ENCODE measurements at places on chromosomes 1 and 21. TPM values are rescaled to one million over a fixed set of nuclear protein-coding genes. Genes with fewer than 3 reads are reported as not detected.

HAO2 gene
- polyA plus RNA-seq: not detected

KRTCAP2 gene
- 220 TPM for polyA plus RNA-seq

HSPB7 gene
- 7,048 TPM for polyA plus RNA-seq

INTS7 gene
- 3.6 TPM for polyA plus RNA-seq

TBX19 gene
- polyA plus RNA-seq: 0.34 TPM

CACNA1S gene
- polyA plus RNA-seq: not detected

SSX2IP gene
- 15.6 TPM for polyA plus RNA-seq

MCOLN3 gene
- 0.07 TPM for polyA plus RNA-seq

IL6R gene
- 8.6 TPM for polyA plus RNA-seq

KCNJ6 gene
- polyA plus RNA-seq: not detected

KCNE1 gene
- polyA plus RNA-seq: 1.7 TPM

DNA sequence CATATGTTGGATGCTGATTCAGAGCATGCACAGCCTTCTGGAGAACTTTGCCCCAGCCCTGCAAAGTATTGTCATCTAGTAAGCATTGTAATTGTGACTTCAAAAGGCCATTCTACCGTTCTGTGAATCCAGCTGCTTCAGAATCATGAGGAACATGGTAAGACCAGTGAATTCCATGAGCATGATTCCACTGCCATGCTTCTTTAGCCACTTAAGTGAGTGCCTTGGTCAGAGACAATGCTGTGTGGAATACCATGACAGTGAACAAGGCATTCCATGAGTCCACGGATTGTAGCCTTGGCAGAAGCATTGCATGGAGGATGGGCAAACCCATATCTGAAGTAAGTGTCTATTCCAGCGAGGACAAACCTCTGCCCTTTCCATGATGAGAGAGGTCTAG, 123.7 kb downstream of the S1PR1 start:
- H3K27ac ChIP-seq: no peak overlapping the region
- DNase-seq: no peak
- H3K27me3 ChIP-seq: no peaks in the 10 kb centered on the region
- H3K4me3 ChIP-seq: no peak overlapping the region
- H3K4me1 ChIP-seq: no peaks in the 10 kb centered on the region
- H3K36me3 ChIP-seq: no peaks in the 10 kb centered on the region

DNA sequence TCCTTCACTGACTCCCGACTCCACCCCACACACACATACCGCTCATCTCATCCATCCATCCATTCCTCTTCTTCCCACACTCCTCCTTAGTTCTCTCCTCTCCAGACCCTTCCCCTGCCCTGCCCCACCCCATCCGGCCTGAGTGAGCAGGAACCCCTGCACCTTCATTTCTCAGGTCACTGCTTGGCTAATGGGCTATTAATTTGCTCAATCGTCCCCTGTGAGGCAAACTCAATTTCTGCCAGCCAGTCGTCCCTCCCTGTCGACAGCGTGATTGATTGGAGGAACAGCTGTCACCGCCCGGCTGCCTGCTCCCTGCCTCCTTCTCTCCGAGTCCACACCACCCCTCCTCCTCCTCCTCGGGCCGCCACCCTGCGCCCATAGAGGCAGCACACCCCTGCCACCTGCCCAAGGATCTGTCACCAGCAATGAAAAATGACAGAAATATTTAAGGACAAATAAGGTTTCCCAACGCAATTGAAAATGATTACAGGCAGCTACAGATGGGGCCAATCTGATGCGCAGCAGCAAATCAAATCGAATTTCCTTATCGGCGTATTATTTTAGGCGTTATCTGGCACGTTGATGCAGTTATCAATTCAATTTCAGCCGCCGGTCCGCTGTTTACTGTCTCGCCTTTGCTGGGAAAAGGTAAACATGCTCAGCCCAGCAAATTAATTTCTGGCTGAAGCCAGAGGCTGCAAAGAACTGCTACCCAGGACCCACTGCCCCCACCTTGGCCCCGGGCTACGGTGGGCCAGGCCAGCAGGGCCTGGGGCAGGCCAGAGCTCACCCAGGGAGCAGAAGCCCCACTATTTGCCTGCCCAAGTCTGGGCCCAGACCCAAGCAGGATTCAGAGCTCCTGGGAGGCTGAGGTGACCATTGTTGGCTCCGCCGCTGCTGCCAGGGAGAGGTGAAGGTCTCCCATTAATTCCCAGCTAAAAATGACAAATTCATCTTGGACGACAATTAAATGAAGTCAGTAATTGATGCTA, 71.3 kb downstream of the TMEM53 start:
- H3K27ac ChIP-seq: no peak overlapping the region
- H3K4me3 ChIP-seq: no peak overlapping the region
- H3K36me3 ChIP-seq: no peaks in the 10 kb centered on the region
- no peaks in the 10 kb centered on the region for H3K4me1 ChIP-seq
- no peak for DNase-seq
- H3K27me3 ChIP-seq: no peaks in the 10 kb centered on the region

DNA sequence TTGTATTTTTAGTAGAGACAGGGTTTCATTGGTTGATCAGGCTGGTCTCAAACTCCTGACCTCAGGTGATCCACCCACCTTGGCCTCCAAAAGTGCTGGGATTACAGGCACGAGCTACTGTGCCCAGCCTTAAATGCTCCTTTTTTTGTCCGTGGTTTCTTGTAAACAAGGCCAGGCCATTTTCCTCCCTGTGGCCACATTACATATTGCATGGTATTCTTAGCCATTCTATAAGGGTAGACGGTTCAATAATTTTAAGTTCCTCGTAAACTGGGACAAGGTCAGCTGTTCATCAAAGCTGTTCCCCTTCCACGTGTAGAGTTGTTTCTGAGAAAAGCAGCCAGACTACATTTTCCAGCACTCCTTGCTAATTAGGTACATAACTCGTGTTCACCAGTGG, 10.3 kb upstream of the LUZP1 start:
- H3K27ac ChIP-seq: no peak overlapping the region
- H3K4me3 ChIP-seq: no peak overlapping the region
- H3K4me1 ChIP-seq: peaks cover 9% of the 10 kb centered on the region

GRCh38 chr1:227124473-227124872, 184.4 kb downstream of the COQ8A start:
- H3K27ac ChIP-seq: no peak overlapping the region
- no peaks in the 10 kb centered on the region for H3K4me1 ChIP-seq
- DNase-seq: no peak
- no peaks in the 10 kb centered on the region for H3K36me3 ChIP-seq

DNA sequence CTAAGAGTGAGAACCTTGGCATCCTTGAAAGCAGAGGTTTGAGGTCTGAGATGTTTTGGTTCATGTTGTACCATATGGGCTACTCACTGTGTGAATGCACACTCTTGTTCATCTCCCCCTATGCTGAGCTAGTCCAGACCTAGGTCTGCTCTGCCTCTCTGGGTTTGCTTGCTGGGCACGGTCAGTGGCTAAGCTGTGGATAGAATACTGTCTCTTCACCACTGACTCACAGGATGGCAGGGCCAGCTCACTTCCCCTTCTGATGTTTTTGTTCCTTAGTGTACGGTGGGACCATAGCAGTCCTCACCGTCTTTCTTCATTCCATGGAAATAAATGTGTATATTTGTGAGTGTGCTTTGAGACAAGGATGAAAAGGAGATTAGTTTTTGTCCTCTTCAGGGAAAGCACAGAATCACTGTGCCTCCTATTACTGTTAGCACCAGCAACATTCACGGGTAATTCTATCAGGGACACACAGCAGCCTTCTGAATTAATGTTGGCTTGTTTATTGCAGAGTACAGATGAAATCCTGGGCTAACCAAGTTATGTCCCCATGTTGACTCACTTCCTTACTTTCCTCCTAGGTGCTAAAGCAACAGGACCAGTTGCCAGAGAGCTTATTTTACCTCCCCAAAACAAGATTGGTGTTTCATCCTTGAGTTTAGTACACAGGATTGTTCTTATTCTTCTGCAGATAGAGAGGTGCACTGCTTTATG, 56.9 kb upstream of the IVNS1ABP start:
- H3K4me1 ChIP-seq: no peaks in the 10 kb centered on the region
- H3K27me3 ChIP-seq: no peaks in the 10 kb centered on the region
- no peak for DNase-seq
- no peak overlapping the region for H3K4me3 ChIP-seq

- no peak for DNase-seq
- H3K4me1 ChIP-seq: no peaks in the 10 kb centered on the region
- no peak overlapping the region for H3K4me3 ChIP-seq
Measured at GRCh38 chr21:30936207-30936606, 54.8 kb upstream of the KRTAP11-1 start.

- H3K4me3 ChIP-seq: peak overlapping the region; percentile 74
- H3K27ac ChIP-seq: peak overlapping the region; percentile 97
Measured at GRCh38 chr1:174023440-174023839, 1.3 kb upstream of the RC3H1 start.

DNA sequence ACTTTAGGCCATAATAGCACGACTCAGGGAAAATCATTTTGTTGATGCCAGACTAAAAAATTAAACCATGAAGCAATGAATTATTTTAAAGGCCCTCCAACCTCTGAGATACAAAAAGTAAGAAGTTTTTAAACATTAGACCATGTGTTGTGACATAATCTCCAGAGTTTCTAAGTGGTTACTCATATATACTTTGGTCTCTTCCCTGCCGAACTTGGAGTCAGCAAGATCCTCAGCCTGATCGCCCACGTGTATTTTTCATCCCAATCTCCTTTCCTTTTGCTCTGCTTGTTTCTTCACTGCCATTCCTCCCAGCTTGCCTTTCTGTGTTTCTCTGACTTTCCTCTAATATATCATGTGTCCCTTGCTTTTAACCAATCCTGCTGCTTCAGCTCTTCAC, 3.8 kb downstream of the ARV1 start:
- H3K27ac ChIP-seq: no peak overlapping the region
- no peaks in the 10 kb centered on the region for H3K36me3 ChIP-seq
- H3K4me3 ChIP-seq: no peak overlapping the region
- DNase-seq: no peak
- H3K27me3 ChIP-seq: no peaks in the 10 kb centered on the region

DNA sequence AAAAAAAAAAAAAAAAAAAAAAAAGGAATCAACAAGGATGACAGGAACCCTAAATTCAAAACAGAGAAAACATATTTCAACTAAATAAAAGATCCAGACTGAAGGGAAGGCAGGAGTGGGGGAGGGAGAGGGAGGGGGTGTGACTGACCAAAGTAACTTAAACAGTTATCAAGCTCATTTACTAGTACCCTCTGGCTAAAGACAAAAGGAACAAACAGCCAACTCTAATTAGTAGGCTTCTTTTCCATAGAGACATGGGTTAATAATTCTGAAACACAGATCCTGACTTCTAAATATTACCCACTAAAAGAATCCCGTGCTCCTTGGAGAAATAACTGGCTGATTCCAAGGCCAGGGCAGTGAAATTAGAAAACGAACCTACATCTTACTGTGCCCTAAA, 23.8 kb downstream of the USP48 start:
- H3K36me3 ChIP-seq: peaks cover 20% of the 10 kb centered on the region
- no peak overlapping the region for H3K4me3 ChIP-seq
- no peaks in the 10 kb centered on the region for H3K27me3 ChIP-seq

GRCh38 chr1:10253755-10254154, 43.4 kb downstream of the KIF1B start:
- H3K27me3 ChIP-seq: no peaks in the 10 kb centered on the region
- peaks cover 17% of the 10 kb centered on the region for H3K4me1 ChIP-seq
- peak overlapping the region; percentile 63 for H3K27ac ChIP-seq

DNA sequence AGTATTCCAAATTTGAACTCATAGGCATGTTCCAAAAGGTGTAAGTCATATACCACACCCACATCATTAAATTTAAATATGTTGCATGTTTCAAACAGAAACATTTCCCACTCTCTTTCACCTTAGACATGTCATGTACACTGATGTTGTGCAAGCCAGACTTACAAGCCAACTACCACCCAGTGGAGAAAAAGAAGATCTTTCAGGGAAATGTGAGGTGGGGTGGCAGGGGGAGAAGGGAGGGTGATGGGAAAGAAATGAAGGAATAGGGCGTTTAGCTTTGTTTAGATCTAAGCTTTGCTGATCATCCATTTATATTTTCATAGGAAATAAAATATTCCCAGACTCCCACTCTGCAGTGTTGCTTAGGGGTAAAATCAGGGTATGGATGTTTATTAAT, 1.6 kb downstream of the NEGR1 start:
- H3K4me1 ChIP-seq: no peaks in the 10 kb centered on the region
- peak overlapping the region; percentile 92 for H3K27ac ChIP-seq
- DNase-seq: no peak
- no peak overlapping the region for H3K4me3 ChIP-seq

DNA sequence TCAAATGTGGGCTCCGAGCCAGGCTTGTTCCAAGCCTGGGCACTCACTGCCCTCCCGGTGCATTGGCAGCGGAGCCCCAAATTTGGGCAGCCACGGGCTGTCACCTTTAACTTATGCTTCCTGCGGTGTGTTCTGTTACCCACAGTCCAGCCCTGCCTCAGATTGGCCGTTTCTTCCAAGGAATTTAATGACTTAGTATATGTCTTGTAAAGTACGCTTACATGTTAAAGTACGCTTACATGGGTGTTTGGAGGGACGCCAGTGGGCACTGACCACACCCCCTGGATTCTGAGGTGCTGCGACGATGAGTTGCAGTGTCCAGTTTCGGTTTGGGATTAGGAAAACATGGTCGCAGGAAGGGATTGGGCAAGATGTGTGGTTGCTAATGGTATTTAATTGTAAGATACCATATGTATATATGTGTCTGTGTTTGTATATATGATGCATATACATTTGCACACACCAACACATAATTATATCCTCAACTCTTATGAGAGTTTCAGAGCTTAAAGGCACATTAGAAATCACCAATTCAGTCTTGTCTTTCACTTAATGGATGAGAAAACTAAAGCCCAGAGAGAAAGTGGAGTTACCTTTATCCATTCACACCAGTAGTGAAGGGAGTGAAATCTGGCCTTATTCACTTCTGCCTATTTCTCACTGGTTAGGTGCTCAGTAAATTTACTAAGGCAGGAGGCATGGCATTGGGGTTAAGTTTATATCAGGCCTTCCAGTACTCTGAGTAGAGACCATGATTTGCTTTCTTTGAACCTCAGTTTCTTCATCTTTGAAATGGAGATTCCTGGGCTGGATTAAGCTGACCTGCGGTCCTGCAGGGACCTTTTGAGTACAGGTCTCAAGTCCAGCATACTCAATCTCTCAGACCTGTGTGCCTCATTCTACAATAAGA, 1.0 kb downstream of the SMYD2 start:
- DNase-seq: peak; percentile 77
- H3K27ac ChIP-seq: peak overlapping the region; percentile 100
- H3K4me3 ChIP-seq: peak overlapping the region; percentile 90
- H3K36me3 ChIP-seq: no peaks in the 10 kb centered on the region

DNA sequence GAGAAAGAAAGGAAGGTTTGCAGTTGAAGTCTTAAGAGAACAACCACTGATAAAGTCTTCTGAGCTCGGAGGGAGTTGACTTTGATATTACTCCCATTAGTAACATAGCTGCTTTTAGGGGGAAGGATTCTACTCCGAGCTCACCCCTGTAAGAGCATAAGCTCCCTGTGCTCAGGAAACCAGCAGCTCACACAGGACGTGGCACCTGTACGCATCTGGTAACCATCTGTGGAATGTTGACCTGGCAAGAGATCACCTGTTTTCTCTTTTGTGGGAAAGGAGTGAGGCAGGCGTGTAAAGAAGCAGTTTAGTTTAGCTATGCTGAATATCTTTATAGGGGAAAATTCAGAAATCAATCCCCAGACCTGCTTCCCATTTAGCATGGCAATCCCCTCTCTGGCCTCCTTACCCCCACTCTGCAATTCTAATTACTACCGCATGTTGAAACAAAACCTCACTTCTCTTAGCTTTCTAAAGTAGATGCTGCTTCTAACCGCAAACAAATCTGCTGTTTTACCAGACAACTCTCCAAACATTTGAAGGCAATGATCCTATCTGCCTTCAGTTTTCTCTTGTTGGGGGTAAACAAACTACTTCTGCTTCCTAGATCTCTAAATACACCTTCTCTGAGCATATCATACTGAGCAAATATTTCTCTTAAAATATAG, 121.8 kb upstream of the KCNK1 start:
- no peak for DNase-seq
- H3K27me3 ChIP-seq: no peaks in the 10 kb centered on the region
- no peak overlapping the region for H3K27ac ChIP-seq
